ENCODE measurements at places on chromosomes 7 and 10.

GRCh38 chr7:91824201-91824600 is 56.3 kb downstream of the MTERF1 start:
- no peak for DNase-seq

DNA sequence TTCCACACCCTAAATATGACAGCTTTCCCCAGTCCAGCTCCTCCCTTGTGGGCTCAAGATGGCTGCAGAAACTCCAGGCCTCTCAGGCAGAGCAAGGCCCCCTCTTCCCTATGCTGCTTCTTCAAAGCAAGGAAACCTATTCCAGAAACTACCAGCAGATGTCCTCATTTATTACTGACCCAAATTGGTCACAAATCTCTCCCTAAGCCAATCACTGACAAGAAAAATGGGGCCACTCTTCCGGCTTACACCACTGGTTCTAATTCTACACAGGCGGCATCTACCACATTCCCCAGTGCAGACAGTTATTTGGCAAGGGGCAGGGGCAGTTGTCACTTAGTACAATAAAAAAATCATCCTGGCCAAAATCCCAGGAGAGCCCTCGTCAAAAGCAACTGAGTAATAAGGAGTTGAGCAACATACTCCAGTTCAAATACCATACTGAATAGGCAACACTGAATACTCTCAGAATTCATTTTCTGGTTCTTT is 150.4 kb downstream of the SFMBT2 start:
- no peak for DNase-seq

DNA sequence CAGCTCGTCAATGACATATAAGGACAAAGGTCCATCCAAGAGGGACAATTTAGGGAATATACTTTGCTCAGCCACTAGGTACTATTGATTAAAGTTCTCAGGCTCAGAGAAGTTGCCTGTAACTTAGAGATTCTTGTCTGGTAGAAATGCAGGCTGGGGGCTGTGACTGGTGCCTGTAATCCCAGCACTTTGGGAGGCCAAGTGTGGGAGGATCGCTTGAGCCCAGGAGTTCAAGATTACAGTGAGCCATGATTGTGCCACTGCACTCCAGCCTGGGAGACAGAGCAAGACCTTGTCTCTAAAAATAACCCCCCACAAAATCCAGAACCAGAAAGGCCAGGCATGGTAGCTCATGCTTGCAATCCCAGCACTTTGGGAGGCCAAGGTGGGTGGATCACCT is 36.2 kb upstream of the ACTR3B start:
- DNase-seq = no peak

- no peak for DNase-seq
Observed at GRCh38 chr10:88389456-88389855, 193.7 kb downstream of the RNLS start.

DNA sequence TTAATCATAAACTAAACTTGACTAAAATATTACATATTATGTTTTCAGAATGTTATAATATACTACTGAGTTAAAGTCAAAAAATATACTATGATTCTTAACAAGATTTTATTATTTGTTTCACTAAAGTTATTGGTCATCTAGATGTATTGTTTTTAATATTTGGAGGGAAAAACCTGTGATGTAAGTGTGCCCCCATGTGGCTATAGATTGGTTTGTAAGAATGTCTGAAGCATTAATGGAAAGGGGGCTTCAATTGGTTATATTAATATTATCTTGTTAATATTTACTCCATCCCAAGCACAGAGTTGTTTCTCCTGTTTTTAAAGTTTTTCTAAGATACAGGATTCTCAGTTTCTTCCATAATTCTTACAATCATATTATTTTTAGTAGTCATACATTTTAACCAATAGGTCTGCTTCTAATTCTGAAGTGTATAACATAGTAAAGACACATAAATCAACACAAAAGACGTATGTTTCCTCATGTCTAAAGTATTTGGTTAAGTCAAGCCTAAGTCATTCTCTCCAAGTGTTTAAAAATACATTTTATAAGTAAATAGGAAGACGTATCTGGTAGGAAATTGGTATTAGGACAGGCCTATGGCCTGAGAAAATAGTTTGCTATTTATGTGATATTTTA is 58.0 kb downstream of the GNAT3 start:
- no peak for DNase-seq

DNA sequence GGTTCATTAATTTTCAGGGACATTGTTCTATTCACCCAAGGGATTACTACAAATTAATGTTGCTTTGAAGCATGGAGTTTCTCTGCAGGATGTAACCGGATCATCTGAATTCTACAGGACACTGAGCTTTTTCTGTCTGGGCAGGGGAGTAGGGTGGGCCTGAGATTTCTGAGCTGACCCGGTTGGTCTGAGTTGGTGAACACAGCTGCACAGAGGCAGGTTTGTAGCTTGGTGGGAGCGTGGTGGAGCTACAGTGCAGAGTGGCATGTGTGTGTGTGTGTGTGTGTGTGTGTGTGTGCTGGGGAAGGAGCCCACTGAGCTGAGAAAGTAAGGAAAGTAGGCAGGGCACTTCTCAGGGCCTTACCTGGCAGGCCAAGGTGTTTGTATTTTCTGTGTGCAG is 62.6 kb downstream of the SH2D4B start:
- no peak for DNase-seq

DNA sequence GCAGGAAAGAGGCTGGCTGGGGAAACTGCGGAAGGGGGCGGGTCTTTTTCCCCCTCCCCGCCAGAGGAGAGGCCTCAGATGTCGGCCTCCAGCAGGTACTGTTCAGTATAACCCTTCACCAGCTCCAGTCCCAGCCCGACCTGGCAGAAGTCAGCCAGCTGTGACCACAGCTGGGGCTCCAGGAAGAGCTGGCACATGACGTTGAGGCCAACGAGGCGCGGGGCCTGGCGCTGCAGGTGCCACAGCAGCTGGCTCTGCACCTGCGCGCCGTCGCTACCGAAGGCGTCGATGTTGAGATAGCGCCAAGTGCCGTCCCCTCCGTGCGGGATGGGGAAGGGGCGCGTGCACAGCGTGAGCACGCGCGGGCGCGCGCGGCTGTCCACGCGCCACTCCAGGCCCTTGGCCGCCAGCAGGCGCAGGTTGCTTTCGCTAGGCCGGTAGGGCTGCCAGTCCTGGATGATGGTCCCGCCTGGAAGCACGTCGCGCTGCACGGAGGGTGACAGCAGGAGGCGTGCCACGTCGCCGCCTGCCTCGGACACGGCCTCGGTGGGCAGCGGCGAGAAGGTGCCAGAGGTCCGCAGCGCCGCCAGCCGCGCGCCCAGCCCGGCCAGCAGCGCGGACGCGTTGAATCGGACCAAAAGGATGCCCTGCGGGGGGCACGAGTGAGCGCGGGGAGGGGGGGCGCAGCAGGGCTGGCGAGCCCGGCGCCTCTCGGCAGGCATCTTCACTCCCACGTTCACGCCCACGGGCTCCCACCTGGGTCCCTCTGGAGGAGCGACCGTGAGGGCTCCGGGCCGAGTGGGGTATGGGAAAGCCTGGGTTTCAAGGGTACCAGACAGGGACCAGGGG is 6.9 kb upstream of the VGF start:
- no peak for DNase-seq

- no peak for DNase-seq
Observed at GRCh38 chr10:105834261-105835059, 1193.4 kb downstream of the SORCS3 start.

GRCh38 chr7:66713687-66714086 is 26.8 kb upstream of the RABGEF1 start:
- DNase-seq = no peak

DNA sequence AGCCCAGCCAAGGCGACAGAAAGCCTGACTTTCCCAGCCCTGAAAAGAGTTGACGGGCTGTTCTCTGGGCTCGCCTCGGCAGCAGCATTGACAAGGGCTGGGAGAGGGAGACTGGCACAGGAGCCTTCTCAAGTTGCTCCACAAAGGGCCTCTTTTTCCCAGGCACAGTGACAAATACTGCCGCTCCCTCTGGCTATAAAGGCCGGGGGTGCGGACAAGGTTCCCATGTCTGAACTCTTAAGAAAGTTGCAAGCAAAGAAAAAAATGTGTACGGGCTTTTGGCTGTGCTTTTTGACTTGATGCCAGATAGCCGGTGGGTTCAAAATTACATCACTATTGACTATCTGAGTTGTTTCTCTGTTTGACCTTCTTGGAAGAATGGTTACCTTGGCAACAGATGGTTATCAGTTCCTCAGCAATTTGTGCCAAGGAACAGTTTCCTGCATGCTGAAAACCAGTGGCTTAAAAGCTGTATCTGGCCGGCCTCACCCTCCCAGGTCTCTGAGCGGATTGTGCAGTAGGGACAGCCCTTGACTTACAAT is 115.9 kb upstream of the EEPD1 start:
- DNase-seq = no peak

DNA sequence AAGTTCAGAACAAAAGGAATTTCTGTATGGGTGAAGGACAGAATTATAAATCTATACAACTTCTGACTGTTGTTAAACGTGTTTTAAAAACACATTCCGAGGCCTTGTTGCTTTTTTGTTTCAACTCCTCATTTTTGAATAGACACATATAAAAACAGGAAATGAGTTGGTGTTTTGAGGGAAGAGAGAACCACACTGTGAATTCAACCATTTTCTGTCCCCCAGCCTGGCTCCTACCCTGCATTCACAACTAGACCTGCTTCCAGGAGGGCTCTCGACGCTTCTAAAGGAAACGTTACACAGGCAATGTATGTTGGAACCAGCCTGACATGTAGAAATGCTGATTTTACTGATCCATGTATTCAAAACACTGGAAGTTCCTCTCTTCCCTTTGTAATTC is 76.5 kb downstream of the OR13A1 start:
- DNase-seq = no peak

DNA sequence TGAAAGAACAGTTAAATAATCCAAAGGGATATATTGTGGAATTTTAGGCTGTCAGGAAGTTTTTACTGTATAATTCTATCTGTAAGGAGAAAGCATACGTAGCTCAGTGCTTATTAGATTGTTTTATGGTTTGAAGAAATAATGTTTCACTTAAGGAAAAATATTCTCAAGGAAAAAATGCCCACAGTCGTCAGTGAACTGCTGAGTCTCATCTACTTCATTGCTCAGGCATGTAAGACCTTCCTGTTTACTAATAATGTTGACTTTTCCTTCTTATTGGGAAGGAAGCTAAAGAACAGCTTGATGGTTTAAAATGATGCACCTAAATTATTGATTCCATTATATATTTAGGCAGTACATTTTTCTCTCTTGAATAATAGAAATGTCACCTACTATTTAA is 304.2 kb downstream of the SDK1 start:
- DNase-seq = no peak

- DNase-seq = no peak
Observed at GRCh38 chr7:24602860-24603456, 29.7 kb downstream of the PALS2 start.

GRCh38 chr7:36395171-36395894 is 5.7 kb downstream of the ANLN start:
- DNase-seq = no peak

GRCh38 chr7:120955577-120956149 is 5.1 kb downstream of the ING3 start:
- DNase-seq = no peak

- no peak for DNase-seq
Observed at GRCh38 chr10:124738441-124738840, 5.7 kb downstream of the FAM53B start.

DNA sequence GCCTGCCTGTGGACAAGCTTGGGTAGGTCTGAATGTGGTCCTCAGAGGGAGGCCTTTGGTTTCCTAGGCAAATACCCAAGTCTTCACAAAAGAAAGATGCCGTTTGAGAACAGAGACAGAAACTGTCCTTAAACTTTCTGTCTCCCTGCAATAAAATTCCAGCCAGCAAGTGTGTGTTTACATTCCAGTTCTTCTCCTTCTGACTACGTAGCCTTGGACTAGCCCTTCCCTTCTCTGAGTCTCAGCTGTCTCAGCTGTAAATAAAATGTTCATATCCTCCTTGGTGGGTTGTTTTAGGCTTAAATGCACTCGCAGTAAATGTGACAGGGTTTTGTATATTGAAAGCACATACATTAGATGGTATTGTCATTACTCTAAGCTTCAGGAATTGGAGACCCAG is 561.2 kb upstream of the MKI67 start:
- DNase-seq = no peak

DNA sequence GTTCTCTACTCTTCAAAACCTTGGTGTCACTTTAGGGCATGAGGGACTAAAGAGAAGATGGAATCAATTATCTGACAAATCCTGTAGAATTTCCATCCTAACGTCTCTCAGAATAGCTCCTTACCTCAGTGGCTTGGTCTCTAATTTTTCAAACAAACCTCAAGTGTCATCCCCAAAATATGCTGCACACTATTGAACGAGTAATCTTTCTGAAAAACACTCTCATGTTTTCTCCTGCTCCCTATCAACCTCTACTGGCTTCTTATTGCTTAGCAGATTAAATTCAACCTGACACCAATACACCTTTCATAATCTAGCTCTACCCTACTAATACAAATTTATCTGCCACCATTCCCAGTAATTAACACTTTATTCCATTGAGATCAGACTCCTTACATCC is 8.5 kb downstream of the CNOT4 start:
- no peak for DNase-seq

DNA sequence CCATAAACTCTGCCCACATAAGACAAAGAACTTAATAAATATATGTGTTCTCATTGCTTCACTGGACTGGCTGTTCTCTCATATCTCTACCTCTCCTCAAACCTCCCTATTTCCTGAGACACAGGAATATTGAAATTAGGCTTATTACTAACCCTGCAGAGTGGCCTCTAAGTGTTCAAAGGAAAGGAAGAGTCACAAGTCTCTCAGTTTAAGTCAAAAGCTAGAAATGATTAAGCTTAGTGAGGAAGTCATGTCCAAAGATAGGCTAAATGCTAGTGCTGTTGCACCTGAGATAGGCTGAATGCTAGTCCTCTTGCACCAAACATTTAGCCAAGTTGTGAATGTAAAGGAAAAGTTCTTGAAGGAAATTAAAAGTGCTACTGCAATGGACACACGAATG is 41.1 kb downstream of the GNAI1 start:
- DNase-seq = no peak

DNA sequence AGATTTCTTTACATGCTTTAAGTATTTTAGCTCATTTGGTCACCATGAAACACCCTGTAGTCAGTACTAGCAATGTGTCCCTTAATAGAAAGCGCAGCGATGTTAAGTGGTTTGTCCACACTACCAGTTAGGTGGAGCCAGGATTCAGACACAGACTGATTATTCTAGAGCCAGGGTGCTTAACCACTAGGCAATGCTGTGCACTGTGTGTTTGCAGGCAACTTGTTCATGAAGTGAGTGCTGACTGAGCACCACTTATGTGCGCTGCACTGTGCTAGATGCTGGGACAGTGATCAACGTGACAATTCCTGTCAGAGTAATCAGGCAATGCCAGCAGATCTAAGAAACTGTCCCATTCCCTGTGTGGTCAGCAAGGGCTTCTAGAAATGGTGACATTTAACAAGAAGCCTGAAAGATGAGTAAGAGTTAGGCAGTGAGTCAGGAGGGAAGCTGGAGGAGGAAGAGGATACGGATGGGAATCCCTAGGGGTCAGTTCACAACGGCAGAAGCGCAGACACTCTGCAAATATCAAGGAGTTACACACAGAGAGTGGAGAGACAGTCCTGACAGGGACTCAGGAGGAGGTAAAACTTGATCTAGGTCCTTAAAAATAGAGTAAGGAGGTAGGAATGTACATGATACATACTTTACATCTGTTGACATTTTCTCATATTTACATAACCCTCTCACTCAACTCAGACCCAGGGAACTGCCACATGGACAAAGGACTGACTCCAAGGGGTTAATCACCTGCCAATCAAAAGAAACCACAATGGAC is 69.7 kb upstream of the EGR2 start:
- DNase-seq = no peak
